Upper lobe of right lung (tissue), 1 donor: ENCODE measurements at places on chromosomes 4 and X. TPM values are rescaled to one million over a fixed set of nuclear protein-coding genes. Genes with fewer than 3 reads are reported as not detected.

DNA sequence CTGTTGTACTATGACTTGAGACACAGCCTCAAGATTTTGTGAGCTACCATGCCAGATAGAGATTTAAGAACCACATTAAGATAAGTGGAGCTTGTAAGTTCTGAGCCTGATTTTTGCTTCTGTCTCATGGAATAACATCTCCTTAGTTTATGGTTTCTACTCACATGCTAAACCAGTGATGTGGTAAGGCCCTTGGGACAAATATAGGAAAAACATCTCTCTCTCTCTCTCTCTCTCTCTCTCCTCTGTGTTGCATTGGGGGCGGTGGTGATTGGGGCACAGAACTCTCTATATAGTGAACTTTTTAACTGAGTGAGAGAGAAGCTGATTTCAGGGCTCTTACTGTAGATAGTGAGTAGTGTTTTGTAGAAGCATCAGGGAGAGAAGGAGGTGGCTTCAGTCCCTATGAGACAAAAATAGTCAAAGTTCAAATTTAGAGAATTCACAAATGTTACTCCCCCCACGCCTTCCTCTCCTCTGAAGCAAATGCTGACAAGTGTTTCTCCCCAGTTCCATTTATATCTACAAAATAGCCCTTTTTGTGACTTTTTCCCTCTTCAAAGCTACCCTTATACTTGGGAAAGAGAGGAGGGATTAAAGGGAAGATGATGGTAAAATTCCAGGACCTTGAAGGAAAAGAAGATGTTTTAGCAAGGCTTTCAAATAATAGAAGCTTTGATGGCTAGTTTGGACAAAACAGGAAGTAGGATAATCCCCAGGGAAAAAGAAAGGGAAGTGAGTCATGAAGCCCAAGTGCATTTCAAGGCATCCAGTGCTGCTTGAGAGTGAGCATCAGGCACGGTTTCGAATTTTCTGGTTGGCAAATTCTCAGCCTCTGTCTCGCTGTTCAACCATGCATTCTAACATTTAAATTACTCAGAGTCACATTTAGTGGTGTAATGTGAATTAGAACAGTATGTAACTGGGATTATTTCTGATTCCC is 134.3 kb upstream of the AP1S2 start:
- no peak for DNase-seq
- H3K27ac ChIP-seq: no peak overlapping the region
- no peaks in the 10 kb centered on the region for H3K27me3 ChIP-seq

WDR17 gene
- total RNA-seq: 3.2 TPM

EFHC2 gene
- 0.17 TPM for total RNA-seq

GRCh38 chr4:170007113-170007512 is 19.1 kb downstream of the MFAP3L start:
- no peaks in the 10 kb centered on the region for H3K4me1 ChIP-seq
- no peaks in the 10 kb centered on the region for H3K36me3 ChIP-seq

DNA sequence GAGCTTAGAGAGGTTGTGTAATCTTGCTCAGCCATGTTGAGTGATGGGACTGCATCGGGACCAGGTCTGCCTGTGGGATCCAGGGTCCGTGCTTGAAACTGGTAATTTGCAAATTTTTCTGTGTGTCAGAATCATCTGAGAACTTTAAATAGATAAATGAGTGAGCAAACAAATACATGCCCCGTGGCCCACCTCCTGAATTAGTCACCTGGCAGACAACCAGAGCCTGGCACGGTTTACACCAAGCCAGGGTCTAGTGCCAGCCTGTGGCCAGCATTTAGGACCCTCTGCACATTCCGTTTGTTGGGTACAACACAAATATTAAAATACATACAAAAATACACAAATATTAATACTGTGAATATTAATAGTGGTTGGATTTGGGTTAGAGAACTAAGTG is 90.6 kb upstream of the STOX2 start:
- H3K27me3 ChIP-seq: no peaks in the 10 kb centered on the region
- no peaks in the 10 kb centered on the region for H3K4me1 ChIP-seq
- no peak for DNase-seq
- no peak overlapping the region for H3K27ac ChIP-seq
- H3K4me3 ChIP-seq: no peak overlapping the region

MAGEE1 gene
- total RNA-seq: 2.6 TPM

DNA sequence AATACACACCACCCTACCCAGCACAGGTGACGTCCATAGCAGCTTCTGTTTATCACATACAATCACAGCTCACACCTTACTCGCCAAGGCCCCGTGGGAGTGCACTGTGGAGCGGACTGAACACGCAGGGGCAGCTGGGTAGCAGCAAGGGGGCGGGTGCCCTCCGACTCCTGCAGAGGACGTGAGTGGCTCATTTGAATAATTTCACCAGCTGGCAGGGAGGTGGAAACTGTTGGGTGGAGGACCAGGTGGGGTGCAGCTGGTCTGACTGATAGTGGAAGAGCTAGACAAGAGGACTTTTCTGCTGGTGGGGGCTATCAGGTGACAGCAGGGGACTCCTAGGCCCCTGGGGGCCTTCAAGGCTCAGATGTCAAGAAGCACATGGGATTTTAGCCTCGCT is 16.3 kb downstream of the MAN2B2 start:
- H3K36me3 ChIP-seq: peaks cover 26% of the 10 kb centered on the region
- no peaks in the 10 kb centered on the region for H3K27me3 ChIP-seq
- no peak overlapping the region for H3K27ac ChIP-seq
- no peaks in the 10 kb centered on the region for H3K4me1 ChIP-seq

TLR2 gene
- total RNA-seq: 94.0 TPM

DNA sequence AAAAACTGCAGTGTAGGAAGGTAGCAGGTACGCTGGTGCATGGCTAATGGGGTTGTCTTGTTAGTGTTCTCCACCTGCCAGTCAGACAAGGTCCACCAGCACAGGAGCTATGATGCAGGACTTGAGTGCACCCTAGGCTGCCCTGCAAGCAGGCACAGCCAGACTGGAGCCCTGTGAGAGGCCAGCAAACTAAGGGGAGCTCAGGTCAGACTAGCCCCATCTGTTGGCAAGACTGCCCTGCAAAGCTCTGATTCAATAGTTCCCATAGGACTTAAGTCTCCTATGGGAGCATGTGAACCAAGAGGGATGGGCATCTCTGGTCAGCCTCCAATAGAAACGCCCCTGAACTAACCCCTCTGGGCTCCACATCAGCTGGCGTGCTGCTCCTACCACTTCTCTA is 1307.3 kb downstream of the C4orf33 start:
- no peaks in the 10 kb centered on the region for H3K4me1 ChIP-seq
- no peak for DNase-seq
- H3K27me3 ChIP-seq: no peaks in the 10 kb centered on the region
- no peak overlapping the region for H3K27ac ChIP-seq
- H3K36me3 ChIP-seq: no peaks in the 10 kb centered on the region
- no peak overlapping the region for H3K4me3 ChIP-seq

DNA sequence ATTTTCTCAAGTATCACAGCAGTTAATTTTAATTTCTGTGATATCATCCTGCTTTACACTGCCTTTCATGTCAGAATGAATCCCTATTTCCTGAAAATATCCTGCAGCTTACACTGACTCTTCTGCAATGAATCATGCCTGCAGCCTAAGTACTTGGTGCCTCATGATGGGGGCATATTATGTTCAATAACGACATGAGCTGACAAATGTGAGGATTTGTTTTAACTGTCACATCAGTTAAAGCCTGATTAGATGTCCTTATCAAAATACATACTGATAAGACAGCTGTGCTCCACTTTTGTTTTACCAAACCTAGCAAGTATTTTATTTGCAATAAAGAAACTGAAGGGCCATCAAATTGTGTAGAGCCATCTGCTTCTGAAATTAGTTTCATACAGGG is 359.9 kb upstream of the AGA start:
- no peak for DNase-seq
- no peak overlapping the region for H3K4me3 ChIP-seq
- H3K27me3 ChIP-seq: no peaks in the 10 kb centered on the region
- no peaks in the 10 kb centered on the region for H3K4me1 ChIP-seq
- no peak overlapping the region for H3K27ac ChIP-seq

DNA sequence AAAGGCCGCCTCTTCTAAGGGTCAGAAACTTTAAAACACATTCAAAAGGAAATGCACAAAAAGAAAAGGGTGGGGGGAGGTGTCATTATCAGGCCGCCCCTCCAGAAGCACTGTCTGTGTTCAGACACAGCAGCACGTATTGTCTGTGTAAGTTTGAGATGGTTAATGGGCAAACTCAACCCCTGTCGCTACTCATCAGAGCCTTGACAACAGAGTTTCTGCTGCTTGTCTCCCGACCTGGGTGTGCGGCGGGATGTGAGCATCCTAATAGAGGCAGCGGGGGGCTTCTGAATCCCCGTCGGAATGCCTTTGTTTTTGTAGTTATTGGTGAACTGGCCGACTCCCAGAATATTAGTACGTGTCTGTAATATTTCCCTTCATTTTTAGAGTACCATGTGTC is 158.9 kb downstream of the DCTD start:
- no peaks in the 10 kb centered on the region for H3K4me1 ChIP-seq
- no peaks in the 10 kb centered on the region for H3K27me3 ChIP-seq
- DNase-seq: no peak
- H3K4me3 ChIP-seq: no peak overlapping the region
- H3K36me3 ChIP-seq: no peaks in the 10 kb centered on the region
- no peak overlapping the region for H3K27ac ChIP-seq

DNA sequence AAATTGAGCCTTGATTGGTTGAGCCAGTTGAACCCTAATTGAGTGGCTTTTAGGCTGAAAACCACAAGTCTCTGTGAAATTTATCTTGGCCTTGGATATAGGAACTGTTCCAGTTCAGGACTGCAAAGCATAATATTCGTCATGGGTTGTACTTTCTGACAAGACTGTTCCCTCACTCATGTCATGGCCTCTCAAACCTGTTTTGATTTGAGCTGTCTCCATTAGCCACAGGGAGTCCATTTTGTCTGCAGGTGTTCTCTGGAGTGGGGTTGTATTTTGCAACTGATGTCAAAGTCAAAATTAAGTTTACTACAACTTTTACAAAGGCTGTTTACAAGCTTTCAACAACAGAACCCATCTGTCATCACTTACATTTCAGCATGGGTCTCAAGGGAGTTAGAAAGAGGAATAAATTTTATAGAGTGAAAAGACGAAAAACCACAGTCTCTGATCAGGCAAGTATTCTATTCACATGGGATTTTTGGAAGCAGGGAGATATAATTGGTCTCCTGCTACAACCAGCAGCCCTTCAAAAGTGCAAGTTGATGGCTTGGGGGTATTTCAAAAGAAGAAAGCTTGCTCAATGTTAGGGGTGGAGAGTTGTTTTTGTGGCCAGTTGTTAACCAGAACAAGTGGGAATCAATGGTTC is 1716.3 kb downstream of the C4orf33 start:
- H3K36me3 ChIP-seq: no peaks in the 10 kb centered on the region
- H3K27me3 ChIP-seq: no peaks in the 10 kb centered on the region
- no peak for DNase-seq
- no peak overlapping the region for H3K4me3 ChIP-seq

DNA sequence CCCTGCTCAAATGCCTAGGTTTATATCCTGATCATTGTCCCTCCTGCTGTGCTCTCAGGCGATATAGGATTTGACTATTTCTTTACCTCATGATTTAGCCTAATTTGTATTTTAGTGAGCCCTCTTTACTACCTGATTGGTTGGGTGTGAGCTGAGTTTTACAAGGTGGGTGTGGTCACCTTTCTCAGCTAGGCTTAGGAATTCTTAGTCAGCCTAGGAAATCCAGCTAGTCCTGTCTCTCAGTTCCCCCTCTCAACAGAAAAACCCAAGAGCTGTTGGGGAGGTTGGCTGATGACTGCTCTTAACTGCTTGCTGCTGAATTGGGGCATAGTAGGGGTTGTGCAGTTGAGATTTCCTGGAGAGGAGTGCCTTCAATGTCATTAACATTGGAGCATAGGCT is 100.5 kb upstream of the AADAT start:
- no peaks in the 10 kb centered on the region for H3K36me3 ChIP-seq
- H3K27me3 ChIP-seq: no peaks in the 10 kb centered on the region
- no peaks in the 10 kb centered on the region for H3K4me1 ChIP-seq
- H3K27ac ChIP-seq: no peak overlapping the region

- no peak overlapping the region for H3K4me3 ChIP-seq
- H3K27me3 ChIP-seq: no peaks in the 10 kb centered on the region
- H3K36me3 ChIP-seq: no peaks in the 10 kb centered on the region
- peaks cover 7% of the 10 kb centered on the region for H3K4me1 ChIP-seq
- no peak for DNase-seq
Observed at GRCh38 chr4:78689261-78689660, 86.9 kb upstream of the BMP2K start.

DNA sequence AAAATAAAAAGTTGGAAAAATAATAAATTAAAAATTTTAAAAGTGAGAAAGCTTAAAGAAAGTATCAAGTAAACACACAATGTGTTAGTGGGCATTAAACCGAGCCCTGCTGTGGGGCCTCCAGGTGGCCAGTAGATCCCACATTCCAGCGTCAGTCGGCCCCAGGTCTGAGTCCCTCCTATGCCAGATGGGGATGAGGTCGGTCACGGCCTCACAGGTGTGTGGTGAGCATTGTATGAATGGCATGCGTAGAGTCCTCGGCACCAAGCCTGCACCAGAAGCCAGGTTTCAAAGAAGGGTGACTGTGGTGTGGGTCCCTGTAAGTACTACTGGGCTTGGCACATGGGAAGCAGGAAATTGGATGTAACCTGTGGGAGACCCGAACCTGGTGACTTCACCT is 75.6 kb upstream of the MSX1 start:
- no peaks in the 10 kb centered on the region for H3K36me3 ChIP-seq
- peaks cover 5% of the 10 kb centered on the region for H3K27me3 ChIP-seq
- H3K4me1 ChIP-seq: no peaks in the 10 kb centered on the region
- no peak for DNase-seq

DNA sequence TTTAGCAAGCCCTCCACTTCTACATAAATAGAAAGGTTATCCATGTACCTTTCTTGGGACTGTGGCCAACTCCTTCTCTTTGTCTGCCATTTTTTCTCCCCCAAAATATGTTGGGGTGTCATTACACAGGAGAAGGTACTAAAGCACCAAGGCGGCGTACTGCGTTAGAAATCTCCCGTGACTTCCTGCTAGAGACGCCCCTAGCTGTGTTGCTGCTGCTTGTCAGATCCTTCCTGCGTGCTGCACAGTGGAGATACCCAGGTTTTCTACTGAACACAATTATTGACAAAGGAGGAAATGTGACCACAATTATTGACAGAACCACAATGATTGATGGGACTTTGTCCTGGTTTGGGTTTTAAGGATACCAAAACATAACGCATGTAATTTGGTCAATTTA is 97.7 kb downstream of the EFHC2 start:
- H3K27me3 ChIP-seq: no peaks in the 10 kb centered on the region
- no peak for DNase-seq
- H3K4me3 ChIP-seq: no peak overlapping the region
- H3K36me3 ChIP-seq: no peaks in the 10 kb centered on the region

DNA sequence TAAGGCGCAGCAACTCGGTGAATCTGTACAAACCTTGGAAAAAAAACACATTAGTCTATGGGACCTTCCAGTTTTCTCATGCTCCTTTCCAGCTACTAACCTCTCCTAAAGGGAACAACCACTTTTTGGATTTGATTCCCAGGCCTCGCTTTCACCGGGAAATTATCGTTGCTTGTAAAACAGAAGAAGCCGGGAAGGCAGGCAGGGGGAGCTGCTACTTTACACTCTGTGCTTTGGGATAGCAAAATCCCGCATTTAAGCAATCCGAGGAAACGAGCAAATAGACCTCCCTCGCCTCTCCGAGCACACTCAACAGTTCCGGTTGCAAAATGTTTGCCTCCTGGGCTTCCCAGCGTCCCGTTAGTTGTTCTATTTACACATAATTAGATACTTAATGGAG is 1.2 kb downstream of the CD38 start:
- no peaks in the 10 kb centered on the region for H3K36me3 ChIP-seq
- peak; percentile 70 for DNase-seq
- H3K4me3 ChIP-seq: peak overlapping the region; percentile 56

P2RY10 gene
- 1.8 TPM for total RNA-seq
